Stimulated activated CD4-positive, alpha-beta T cell treated with anti-CD3 and anti-CD28 coated beads, Interleukin-1b, Interleukin-23, amount 100 ng/mL, for 48 hours (primary cell): ENCODE measurements at places on chromosomes 16 and 17.

GRCh38 chr16:50275098-50275415, 8.7 kb downstream of the ADCY7 start:
- DNase-seq, result no peak

GRCh38 chr17:75181608-75182318, 996 bp downstream of the SUMO2 start:
- peak; percentile 39 for DNase-seq

DNA sequence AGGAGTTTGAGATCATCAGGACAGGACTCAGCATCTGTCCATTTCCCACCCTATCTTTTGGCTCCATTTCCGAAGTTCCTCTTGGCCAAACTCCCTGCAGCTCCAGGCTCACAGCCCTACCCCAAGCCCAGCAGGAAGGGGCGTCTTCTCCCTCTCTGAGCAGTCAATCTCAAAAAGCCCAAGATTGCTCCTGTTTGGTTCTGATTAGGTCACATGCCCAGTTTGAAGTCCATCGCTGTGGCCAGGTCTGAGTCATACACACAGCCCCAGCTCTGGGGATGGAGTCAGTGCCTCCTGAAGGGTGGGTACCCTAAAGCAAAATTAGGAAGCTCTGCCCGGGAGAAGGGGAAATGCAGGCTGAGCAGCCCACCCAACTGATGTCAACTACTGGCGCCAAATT, 23.9 kb downstream of the SNX20 start:
- DNase-seq, result no peak

DNA sequence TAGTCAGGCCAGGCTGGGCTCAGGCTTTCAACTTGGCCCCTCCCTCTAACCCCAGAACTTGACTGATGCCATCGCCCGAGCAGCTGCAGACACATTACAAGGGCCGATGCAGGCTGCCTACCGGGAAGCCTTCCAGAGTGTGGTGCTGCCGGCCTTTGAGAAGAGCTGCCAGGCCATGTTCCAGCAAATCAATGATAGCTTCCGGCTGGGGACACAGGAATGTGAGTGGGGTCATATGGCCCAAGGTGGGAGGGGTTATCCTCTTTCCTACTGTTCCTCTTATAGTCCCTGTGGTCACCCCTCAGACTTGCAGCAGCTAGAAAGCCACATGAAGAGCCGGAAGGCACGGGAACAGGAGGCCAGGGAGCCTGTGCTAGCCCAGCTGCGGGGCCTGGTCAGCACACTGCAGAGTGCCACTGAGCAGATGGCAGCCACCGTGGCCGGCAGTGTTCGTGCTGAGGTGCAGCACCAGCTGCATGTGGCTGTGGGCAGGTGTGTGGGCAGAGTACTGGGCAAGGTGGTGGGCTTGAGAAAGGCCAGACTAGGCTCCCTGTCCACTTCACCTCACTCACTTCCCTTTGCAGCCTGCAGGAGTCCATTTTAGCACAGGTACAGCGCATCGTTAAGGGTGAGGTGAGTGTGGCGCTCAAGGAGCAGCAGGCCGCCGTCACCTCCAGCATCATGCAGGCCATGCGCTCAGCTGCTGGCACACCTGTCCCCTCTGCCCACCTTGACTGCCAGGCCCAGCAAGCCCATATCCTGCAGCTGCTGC, 2.1 kb upstream of the NRN1L start:
- no peak for DNase-seq

- no peak for DNase-seq
Observed at GRCh38 chr17:7982173-7982572, 20.2 kb upstream of the GUCY2D start.

DNA sequence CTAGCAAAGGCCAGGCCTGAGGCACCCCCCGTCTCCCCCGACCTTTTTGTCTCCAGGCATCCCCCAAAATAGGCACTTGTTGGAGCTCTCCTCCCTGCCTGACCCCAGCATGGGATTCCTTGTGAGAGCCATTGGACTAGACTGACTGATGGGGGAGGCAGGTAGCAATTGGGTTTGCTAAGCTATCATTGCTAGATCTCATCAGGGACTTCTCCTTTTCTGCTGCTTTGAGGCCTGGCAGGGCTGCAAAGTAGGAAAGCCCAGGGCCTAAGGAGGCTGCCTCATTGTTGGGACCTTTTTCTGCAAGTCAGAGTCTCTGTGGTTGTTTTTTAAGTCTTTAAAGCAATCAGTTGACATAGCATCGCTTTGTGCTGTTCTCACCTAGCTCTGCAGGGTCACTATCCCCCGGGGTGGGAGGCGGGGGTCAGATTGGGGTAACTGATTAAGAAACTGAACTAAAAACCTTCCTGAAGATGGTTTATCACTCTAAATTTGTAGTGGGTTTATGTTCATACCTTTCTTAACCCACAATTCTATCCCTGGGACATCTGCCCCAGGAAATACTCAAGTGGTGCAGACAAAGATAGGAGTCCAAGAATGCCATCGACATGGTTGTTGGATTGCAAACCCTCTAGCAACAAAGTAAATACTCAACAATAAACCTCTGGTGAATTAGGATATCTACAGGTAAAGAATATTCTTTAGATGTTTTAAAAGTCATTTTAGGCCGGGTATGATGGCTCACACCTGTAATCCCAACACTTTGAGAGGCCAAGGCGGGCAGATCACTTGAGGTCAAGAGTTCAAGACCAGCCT, 28.0 kb downstream of the LLGL2 start:
- no peak for DNase-seq

DNA sequence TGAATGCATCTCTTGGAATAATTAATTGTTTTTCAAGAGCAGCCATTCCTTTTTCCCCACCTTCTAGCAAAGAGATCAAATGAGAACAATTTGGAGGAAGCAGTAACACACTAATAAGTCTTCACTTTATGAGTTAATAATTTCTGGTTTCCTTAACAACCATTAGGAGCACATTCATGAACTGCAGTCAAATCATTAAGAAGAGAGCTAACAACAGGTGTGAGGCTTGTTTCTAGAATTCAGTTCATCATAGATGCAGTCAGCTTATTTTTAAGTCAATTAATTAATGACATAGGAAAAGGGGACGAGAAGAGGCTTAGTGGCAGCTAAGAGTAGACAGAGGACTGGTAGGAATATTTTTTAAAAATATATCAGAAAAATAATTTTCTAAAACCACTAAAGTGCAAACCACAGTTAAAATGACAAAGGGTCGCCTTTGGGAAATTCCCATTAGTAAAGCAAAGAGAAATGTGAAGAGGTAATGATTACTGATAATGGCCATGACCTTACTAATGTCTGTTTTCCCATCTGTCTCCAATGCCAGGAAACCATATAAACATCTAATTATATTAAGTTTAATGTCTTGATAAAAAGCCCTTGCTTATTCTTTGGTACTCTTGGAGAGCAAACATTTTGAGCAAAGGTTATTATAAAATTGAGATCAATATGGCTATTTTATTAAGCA, 184.2 kb downstream of the KCNJ2 start:
- no peak for DNase-seq
